Stimulated activated CD4-positive, alpha-beta T cell treated with anti-CD3 and anti-CD28 coated beads, Interleukin-2, amount 100 ng/mL, for 24 hours (primary cell): ENCODE measurements at places on chromosomes 11 and 22.

GRCh38 chr11:68550485-68550817, 89.9 kb downstream of the PPP6R3 start:
- DNase-seq: peak; percentile 36

DNA sequence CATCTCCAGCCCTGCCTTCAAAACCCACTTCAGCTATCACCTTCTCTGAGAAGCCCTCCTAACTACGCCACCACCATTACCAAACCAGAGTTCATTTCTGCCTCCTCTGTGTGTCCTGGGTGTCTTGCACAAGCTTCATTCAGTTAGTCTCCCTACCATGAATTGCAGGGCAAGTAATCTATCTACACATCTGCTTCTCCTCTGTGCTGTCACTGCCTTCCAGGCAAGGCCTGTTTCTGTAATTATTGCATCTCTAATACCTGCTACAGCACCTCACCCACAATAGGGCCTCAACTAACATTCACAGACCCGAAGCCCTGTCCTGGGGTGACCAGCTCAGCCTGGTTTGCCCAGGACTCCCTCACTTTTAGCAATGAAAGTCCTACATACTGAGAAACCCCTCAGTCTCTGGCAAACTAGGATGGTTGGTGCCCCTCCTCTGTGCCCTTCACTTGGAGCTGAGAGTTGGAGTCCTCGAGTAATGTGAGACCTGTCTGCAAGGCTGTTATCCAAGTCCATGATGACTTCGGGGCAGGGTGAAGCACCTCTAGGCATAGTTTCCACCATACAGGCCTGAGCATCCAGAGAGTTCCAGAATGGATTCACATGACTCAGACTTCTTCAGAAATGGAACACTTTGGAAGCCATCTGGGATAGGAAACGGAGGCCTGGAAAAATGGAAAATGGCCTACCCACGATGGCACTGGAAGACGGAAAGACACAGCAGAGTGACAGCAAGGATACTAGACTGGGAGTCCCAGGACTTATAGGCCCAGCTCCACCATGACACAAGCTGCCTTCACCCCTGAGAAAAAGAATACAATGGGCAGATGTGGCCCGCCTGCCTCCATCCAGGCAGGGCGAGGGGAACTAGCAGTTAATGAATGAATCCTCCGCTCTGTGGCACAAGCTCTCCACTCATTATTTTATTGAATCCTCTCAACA, 269.3 kb downstream of the BUD13 start:
- DNase-seq: no peak

DNA sequence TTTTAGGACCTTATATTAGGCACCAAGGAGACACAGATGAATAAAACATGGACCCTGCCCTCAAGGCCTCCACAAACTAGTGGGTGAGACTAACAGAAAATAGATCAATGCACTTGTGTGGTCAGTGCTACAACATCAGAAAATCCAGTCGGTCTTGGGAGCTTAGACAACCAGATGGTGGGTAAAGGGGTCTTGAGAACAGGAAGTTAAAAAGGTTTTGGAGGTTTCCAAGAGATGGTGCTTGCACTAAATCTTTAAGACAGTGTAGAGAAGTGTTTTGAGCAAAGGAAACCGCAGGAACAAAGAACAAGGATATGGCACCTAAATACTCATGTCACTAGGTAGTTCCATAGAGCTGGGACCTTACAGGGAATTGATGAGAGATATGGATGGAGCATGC, 56.2 kb downstream of the GALNT18 start:
- no peak for DNase-seq

- DNase-seq: peak; percentile 61
These were observed 1.8 kb downstream of the SRSF8 start for GRCh38 chr11:95068549-95068948.

GRCh38 chr11:8382436-8383053, 118.9 kb upstream of the LMO1 start:
- no peak for DNase-seq

GRCh38 chr11:71095294-71095850, 157.0 kb downstream of the SHANK2 start:
- DNase-seq: no peak
